ENCODE measurements at places on chromosomes 3 and 15.

DNA sequence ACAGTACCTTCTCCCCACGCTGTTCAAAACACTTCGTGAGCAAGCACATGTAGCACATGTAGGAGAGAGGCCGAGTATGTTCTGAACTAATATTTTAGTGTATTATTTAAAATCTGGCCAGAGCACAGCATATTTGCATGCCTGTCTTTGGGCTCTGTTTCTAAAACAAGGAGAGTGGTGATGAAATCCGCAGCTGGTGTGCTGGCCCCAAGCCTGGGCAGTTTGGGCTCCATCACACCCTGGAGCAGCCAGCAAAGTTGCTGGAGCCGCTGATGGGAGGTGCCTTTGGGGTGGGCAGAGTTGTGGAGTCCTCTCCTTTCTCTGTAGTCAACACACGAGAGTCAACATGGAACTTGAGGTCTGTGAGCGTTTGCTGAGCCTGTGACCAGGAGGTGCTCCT is 116.6 kb downstream of the SLCO3A1 start:
- DNase-seq = no peak

GRCh38 chr3:105826778-105827634 is 41.8 kb downstream of the CBLB start:
- DNase-seq = no peak

DNA sequence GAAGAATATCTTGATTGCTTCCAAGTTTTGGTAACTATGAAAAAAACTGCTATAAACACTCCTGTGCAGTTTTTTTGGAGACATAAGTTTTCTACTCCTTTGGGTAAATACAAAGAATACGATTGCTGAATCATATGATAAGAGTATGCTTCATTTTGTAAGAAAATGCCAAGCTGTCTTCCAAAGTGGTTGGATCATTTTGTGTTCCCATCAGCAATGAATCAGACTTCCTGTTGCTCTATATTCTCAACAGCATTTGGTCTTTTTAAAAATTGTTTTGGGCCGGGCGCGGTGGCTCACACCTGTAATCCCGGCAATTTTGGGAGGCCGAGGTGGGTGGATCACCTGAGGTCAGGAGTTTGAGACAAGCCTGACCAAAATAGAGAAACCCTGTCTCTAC is 14.5 kb downstream of the BTD start:
- DNase-seq = no peak

DNA sequence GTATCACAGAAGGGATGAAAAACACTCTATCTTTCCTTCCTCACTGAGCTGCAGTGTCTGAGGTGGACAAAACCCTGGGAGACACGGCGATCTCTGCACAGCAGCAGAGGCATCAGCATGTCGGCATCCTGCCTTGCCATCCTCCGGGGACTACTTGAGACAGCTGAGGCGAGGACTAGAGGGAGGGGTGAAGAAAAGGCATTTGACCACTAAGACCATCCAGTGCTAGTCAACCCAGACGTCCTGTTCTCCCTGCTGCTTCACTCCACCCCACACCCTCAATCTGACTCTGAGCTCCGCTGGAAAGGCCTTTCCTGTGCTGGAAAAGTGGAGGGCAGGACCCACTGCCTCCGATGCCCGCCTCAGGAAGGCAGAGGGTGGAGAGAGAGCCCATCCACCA is 67.3 kb downstream of the VGLL4 start:
- DNase-seq = no peak

DNA sequence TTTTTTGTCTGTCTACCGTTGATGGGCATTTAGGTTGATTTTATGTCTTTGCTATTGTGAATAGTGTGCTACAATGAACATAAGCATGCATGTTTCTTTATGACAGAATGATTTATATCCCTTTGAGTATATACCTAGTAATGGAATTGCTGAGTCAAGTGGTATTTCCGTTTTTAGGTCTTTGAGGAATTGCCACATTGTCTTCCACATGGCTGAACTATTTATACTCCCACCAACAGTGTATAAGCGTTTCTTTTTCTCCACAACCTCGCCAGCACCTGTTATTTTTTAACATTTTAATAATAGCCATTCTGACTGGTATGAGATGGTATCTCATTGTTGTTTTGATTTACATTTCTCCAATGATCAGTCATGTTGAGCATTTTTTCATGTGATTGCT is 89.6 kb upstream of the GALNT15 start:
- no peak for DNase-seq

GRCh38 chr3:23981136-23981535 is 36.0 kb downstream of the NR1D2 start:
- DNase-seq = no peak

GRCh38 chr3:71022551-71023335 is 560.8 kb downstream of the FOXP1 start:
- no peak for DNase-seq

DNA sequence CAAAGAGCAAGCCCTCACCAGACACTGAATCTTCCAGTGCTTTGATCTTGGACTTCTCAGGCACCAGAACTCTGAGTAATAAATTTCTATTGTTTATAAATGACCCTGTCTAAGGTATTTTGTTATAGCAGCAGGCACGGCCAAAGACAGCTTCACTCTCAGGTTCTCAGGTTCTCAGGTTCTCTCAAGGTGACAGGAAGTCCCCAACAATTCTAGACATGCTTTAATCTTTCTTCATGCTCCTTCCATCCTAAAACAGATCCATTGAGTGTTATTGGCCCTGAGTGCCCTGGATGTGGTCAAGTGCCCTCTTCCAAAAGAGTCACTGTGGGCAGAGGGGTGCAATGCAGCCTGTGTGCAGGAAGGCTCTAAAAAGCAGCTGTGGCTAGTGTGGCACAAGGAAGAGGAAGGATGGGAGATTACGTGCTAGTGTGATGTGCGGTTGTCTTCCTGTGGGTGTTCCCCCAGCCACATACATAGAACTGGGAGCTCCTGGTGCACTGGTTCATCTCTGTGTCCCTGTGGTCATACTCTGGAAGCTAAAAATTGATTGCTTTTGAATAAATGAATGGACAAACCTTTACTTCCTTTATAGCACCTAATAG is 11.0 kb upstream of the RAB7A start:
- DNase-seq = no peak

GRCh38 chr15:73608475-73608874 is 24.7 kb downstream of the NPTN start:
- DNase-seq = no peak

DNA sequence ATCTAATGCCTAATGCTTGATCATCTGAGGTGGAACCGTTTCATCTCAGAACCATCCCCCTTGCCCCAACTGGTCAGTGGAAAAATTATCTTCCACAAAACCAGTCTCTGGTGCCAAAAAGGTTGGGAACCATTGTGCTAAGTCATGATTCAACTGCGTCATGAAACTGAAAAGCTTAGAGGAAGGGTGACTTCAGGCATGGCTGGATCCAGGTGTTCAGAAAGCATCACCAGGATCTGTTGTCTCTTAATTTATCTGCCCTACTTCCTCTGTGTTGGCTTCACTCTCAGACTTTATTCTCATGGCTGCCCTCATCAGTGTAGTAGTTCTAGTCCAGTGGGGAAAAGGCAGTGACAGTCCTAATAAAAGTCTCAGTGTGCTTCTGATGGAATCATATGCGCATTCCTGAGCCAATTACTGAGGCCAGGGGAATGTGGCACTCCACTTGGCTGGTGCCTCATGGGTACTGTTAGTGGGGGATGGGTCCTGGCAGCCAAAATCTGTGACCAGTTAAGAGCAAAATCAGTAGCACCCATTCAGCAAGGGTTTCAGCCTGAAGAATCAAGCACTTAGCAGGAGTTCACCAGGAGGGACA is 110.3 kb downstream of the WNT5A start:
- no peak for DNase-seq

GRCh38 chr3:48548729-48549705 is 7.6 kb downstream of the PFKFB4 start:
- DNase-seq = peak; percentile 77

DNA sequence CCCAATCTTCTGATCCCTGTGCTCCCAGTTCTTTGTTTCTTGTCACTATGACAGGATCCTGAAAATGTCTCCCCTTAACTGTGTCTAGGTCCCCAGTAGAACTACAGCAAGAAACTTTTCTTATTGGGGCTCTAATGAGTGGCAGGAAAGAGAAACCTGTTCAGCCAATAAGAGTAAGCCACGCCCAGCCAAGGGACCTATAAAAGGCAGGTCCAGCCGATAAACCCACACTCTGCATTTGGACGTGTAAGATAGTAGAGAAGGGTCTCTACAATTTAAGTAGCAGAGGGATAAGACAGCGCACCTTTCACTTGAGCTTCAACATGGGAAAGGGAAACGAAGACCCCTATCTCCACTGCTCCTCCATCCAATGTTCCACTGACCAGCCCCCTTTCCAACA is 149.9 kb downstream of the LMLN start:
- DNase-seq = no peak

DNA sequence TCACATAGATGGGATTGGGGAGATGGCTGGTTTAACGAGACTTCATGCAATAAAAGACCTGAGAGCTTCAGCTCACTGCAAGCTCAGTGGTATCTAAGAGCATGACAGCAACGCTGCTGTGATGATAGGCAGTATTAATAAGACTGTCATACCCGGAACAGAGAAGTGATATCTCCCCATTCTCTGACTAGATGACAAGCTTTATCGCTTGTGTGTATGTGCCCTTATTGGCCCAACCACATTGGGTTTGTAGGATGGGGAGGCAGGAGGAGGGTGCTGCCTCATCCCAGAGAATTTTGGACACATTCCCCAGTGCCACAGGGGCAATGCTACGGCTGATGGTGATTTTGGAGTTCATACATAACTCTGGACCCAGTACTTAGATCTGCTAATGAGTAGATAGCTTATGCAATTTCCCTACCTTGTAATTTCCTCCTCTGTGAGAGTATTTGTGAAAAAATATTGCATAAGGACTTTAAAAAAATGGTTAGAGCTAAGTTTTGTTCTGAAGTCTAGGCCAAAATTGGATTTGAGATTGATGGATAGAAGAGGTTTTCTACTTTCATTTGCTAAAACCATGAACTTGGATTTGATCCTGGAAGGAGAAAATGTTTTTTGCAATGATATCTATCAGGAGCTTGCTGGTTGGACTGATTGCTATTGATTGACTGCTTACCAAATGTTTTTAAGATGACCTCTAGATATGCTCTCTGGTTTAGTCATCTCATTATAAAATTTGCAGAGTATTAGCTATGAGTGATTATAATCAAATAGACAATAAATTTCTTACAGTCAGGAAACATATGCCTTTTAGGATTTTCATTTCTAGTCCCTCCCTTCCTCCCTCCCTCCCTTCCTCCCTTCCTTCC is 14.0 kb upstream of the TMEM212 start:
- no peak for DNase-seq

- DNase-seq = no peak
Measured at GRCh38 chr3:16289144-16289889, 24.3 kb downstream of the OXNAD1 start.

DNA sequence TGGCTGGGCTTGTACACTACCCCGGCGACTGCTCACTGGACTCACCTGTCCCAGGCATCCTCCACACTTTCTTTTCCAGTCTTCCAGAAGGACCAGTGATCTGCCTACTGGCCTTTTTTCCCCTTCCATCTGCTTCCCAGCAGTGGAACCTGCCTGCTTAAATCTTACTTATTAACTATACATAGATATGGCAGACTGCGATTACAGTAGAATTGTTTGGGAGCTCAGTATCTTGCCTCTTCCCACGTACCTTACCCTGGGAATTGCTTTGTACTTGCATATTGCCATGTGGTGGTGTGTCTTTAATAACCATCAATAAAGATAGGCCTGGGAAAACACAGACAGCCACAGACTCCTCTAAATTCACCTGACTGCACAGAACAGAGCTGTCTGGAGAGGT is 11.8 kb upstream of the HES1 start:
- DNase-seq = no peak

DNA sequence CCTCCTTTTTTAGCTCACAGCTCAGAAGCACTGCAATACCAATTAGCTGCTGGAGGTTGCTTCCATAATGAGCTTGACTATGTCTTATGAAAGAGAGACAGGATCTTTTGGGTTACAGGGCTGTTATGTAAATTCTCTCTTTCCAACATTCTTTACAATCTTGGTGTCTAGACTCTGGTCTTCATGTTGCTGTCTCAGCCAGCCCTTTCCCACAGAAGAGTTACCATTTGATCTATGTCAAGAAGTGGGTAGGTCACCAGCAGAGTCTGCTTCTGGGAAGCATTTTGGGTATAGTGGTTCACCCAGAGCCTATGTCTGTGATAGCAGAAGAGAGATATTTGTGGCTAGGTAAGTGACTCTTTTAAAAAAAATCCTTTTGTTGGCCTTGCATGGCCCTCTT is 234.5 kb downstream of the SATB1 start:
- no peak for DNase-seq

DNA sequence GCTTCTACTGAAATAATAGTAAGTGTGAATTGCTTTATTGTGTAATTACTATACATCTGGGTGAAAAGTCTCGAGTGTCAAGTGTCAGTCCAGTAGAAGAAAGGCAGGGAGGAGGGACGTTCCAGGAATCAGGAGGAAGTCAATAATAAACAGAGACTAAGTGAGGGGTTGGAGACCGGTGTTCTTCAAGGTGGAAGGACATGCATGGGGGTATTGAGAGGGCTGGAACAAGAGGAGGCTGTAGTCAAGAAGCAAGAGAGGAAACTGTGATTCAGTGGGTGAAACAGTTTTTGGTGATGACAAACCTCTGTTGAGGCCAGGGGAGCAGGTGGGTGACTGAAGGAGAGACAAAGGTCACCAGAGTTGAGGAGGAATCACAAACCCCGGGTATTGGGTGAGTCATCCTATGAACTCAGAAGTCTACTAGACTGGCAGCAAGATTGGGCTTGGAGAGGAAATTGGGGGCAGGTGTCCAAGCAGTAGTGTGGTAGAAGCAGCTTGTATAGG is 11.6 kb upstream of the SCAMP5 start:
- peak; percentile 48 for DNase-seq

DNA sequence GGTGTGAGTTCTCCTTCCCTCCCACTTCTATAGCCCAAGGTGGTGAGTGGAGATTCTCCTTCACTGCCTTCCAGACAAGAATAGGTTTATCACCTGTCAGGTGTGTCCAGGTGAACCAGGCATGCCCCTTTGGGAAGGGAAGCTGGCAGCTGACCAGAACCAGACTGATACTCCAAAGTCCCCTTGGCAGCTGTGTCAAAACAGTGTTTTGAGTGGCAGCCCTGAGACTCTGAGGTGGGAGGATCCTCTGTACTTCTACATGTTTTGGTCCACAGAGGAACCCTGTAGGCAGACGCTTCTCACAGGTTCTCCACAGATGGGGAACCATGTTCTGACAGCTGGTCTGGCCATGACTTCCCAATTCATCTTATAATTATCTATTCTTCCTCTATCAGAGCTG is 30.1 kb downstream of the ISL2 start:
- DNase-seq = no peak

Data from stimulated activated CD8-positive, alpha-beta memory T cell treated with anti-CD3 and anti-CD28 coated beads, Interleukin-2, amount 100 ng/mL, for 48 hours (primary cell).